Activated CD4-positive, CD25-positive, alpha-beta regulatory T cell treated with anti-CD3 and anti-CD28 coated beads, Interleukin-2, amount 50 U/mL, for 72 hours (primary cell): ENCODE measurements at places on chromosomes 3 and 15.

DNA sequence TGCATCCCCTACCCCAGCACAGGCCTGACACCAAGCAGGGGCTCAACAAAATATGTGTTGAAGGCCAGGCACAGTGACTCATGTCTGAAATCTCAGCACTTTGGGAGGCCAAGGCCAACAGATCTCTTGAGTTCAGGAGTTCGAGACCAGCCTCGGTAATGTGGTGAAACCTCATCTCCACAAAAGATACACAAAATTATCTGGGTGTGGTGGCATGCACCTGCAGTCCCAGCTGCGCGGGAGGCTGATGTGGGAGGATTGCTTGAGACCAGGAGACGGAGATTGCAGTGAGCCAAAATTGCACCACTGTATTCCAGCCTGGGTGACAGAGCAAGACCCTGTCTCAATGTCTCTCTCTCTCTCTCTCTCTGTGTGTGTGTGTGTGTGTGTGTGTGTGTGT is 30.7 kb upstream of the CYP11A1 start:
- no peak for DNase-seq

- DNase-seq = no peak
These were observed 169.7 kb downstream of the TJP1 start for GRCh38 chr15:29652595-29652994.

GRCh38 chr15:29135309-29135657 is 134.3 kb downstream of the NSMCE3 start:
- no peak for DNase-seq

DNA sequence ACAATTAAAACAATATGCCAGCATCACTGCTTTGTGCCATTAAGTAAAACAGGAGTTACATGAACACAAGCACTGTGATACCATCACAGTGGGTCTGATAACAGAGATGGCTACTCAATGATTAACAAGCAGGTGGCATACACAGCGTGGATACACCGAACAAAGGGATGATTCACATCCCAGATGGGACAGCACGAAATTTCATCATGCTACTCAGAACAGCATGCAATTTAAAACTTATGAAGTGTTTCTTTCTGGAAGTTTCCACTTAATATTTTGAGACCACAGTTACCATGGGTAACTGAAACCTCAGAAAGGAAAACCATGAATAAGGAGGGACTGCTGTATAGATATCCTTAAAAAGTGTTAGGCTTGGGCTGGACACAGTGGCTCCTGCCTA is 44.5 kb downstream of the SLC24A1 start:
- DNase-seq = no peak

GRCh38 chr3:14307656-14308302 is 94.6 kb upstream of the SLC6A6 start:
- no peak for DNase-seq

GRCh38 chr3:20194793-20195460 is 8.9 kb upstream of the SGO1 start:
- DNase-seq = no peak

- DNase-seq = no peak
These were observed 34.4 kb downstream of the CA12 start for GRCh38 chr15:63347074-63347857.

GRCh38 chr3:11274566-11275142 is 2.5 kb downstream of the ATG7 start:
- no peak for DNase-seq

DNA sequence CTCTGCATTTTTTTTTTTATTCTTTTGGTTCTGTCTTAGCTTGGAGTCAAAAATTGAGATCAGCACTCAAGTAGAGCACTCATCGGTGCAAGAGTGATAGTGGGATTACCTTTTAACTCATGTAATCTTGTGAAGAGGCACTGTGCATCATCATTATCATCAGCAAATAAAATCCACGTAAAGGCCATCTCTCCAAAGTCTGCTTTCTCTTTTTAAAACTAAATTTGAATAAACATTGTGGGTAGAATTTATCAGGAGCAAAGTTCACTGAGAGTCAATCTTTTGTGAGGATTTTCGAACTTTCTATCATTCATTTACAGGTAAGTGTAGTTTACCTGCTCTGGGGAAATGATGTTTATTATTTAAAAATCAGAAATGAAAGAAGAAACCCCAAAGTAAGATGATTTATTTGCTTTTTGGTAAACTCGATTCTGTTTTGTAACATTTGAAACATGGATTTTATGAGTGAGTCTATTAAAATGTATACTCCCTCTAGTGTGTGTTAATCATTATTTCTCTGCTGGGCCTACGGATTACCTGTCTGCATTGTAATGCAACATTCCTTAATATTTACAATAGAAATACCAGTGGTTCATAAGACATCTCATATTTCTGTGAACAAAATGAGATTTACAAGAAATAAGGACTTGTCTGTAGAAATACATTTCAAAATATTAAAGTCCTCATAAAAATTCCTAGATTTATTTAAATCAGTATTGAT is 327.7 kb upstream of the NAALADL2 start:
- no peak for DNase-seq

DNA sequence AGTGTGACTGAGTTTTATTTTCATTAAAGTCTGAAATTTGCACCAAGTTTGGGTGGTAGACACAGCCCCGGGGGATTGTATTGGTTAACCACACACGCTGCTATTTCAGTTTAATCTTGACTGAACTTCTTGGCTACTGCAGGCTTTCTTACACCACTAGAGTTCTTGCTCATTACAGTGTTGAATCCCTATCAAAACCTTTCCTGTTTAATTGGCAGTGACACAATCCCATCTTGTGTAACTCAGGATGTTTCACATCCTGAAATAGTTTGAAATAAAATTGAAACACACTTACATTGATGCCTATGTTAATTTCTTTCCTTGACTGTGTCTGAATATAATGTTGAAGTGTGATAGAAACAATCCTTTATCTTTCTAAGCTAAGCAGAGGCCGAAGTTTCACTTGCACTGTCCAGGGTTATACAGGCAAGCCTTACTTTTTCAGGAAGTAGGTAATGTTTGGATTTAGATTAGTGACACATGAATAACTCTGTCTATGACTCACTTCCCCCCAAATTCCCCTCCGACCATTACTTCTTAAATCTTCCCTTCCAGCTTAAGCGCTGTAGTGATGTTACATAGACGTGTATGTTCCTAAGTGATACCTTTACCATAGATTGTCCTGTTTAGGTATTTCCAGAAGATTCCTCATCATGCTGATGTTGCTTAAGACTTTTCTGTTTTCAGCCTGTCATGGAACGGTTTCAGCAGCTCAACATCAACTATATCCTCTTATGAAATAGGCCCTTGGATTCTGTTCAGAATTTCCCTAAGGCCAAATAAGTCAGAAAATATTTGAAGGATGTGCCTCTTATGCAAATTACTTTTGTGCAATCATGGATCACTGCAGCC is 16.8 kb downstream of the ATG7 start:
- DNase-seq = no peak

DNA sequence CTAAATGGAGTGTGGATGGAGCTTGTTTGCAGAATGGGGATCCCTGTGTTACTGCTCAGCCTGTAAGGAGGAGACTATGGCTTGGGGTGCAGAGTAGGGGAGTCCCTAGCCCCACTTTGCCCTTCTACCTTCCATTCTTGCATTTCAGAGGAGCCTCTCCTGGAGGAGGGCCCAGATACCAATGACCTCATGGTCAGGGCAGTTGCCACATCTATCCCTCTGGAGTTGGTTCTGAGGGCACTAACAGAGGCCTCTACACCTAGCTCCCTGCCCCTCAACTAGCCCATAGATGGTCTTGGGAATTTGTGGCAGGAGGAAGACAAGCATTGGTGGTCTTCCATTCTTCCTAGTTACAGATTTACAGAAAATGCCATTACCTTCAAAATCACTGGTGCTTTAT is 6.1 kb downstream of the SKOR1 start:
- DNase-seq = no peak

DNA sequence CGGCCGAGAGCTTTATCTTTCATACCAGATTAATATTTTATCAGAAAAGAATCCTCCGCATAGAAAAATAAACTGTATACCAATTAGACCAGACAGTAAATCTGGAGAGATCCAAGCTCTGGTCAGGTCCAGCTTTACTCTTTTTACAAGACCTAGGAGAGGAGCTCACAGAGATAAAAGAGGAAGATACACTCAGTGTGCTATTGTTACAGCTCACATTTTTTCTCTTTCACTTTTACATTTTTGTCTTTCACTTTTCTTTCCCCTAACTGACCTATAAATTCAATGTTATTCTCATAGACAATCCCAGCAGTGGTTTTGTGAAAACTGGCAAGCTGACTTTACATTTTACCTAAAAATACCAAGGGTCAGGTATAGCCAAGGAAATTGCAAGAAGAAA is 55.8 kb downstream of the GUCA1C start:
- no peak for DNase-seq

DNA sequence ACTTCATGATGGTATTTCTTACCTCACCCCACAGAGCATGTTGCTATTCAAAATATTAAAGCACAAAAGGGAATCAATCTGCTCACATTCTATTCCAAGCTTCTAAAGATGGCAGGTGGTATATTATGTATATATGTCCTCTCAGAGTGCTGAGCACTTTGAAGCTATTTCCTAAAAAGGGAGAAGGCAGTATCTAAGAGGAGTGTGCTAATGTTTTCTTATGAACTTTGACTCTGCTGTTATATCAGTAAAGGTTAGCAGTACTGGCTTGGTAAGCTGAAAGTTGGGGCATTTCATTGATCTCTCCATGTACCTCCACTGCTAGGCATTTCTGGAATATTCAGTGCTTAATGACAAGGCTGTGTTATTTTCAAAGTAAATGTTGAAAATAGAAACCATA is 43.4 kb downstream of the IL1RAP start:
- no peak for DNase-seq
